ENCODE measurements at places on chromosomes 2 and 18. TPM values are rescaled to one million over a fixed set of nuclear protein-coding genes. Genes with fewer than 3 reads are reported as not detected.

SDC1 gene
- total RNA-seq, result 4.0 TPM

TBC1D8 gene
- total RNA-seq, result 30.6 TPM

CMPK2 gene
- 0.69 TPM for total RNA-seq

AMER3 gene
- not detected for total RNA-seq

KRTCAP3 gene
- 4.6 TPM for total RNA-seq

STON1 gene
- 12.0 TPM for total RNA-seq

C2orf15 gene
- total RNA-seq, result not detected

GBX2 gene
- total RNA-seq, result 3.6 TPM

Data from endothelial cell of umbilical vein (primary cell).